Stimulated activated naive CD4-positive, alpha-beta T cell treated with Interleukin-2 at 50 U/mL for 16 hours (primary cell): ENCODE measurements at places on chromosomes 4 and X.

DNA sequence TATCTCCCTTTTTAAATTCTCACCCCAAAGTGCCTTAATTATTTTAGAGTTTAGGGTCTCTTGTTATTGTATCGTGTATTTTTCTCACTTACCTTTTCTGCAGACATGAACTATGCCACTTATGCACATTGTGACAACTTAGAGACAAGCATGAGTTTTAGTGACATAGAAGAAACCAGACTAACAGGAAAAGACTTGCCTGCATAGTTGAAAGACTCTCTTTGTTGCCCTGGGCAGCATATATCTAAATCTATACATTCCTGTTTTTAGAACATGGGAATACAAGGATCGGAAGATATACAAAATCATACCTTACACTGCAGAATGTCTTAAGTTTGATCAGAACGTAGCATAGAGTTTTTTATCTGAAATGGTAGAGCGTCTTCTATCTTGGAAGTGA, 45.1 kb upstream of the ANKRD17 start:
- no peak for DNase-seq

GRCh38 chr4:113761620-113762185, at the start of gene CAMK2D:
TSS of gene CAMK2D (minus strand) at chr4:113761738. CDS start at chr4:113761068, 670 bp downstream.
- peak; percentile 87 for DNase-seq

- peak; percentile 79 for DNase-seq
Observed at GRCh38 chrX:10110984-10111363, 45.8 kb upstream of the CLCN4 start.

- no peak for DNase-seq
Observed at GRCh38 chr4:12724510-12724909, 759.6 kb downstream of the RAB28 start.

DNA sequence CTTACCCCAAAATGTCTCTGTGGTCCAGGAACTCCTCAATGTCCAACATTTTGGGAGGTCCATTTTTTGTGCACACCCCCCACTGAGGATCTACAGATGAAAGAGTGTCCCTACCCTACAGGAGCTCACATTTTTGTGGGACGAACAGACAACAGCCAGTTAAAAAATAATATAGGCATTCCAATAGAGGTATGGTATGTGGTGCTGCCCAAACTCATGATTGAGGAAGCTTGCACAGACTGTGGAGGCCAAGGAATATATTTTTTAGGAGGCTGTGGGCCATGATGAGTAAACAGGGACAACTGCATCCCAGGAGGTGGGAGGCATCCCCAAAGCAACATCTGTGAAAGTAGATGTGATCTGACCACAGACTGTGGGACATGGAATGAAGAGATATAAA, 181.0 kb upstream of the HCCS start:
- no peak for DNase-seq

GRCh38 chr4:173651651-173652282, 121.7 kb upstream of the HAND2 start:
- no peak for DNase-seq

GRCh38 chr4:128727658-128728057, 81.8 kb upstream of the JADE1 start:
- no peak for DNase-seq

GRCh38 chrX:37753384-37753783, 26.5 kb upstream of the CYBB start:
- DNase-seq, result no peak

DNA sequence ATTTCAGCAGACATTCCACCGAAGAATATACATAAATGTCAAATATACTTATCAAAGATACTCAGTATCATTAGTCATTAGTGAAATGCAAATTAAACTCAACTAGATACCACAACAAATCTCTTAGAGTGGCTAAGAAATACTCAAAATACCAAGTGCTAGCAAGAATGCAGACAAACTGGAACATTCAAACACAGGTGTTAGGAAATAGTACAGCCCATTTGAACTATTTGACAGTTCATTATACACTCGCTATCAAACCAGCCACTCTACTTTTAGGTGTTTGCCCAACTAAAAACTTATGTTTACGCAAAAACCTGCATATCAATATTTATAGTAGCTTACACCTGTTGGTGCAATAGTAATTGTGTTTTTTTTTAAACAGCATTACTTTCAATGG, 8.8 kb downstream of the ADAM29 start:
- no peak for DNase-seq

DNA sequence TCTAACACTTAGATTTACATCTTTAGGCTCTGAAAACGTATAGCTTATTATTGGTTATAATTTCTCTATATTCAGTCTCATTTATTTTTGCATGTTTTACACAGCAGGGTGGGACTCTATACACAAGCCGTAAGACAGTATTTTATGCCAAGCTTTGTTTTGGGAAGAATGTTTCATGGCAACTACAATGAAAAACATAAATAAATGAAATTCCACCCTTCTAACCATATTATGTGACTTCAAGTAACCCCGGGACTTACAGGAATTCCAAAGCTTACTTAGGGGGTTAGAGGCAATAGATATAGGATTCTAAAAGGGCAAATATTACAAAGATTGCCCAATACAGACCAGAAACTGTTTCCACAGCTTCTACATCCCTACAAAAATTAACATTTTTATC, 370.9 kb downstream of the PRR32 start:
- no peak for DNase-seq

GRCh38 chrX:148146121-148146520, 165.0 kb downstream of the FMR1NB start:
- DNase-seq, result no peak

DNA sequence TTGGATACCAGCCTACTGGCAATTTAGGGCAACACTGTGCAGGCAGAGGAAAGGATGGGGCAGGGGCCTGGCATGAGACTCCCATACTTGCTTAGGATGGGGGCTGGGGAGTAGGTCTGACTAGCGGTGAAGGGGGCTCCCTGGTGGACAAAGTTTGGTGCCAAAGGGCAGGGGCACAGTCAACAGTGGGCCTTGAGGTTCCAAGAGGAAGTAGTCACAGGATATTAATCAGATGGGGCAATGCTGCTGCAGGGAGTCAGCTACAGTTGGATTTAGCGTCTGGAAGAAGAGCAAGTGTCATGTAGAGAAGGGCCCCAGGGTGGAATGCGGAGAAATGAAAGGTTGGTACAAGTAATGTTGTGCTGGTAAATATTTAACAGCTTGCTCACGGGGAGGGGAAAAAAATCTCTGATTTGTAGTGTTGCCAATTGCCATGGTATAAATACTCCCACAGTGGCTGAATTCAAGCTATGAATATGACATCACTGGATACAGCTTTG, 139.4 kb downstream of the PJA1 start:
- DNase-seq, result no peak

- DNase-seq, result no peak
Observed at GRCh38 chr4:185359767-185360446, 35.8 kb downstream of the LRP2BP start.

DNA sequence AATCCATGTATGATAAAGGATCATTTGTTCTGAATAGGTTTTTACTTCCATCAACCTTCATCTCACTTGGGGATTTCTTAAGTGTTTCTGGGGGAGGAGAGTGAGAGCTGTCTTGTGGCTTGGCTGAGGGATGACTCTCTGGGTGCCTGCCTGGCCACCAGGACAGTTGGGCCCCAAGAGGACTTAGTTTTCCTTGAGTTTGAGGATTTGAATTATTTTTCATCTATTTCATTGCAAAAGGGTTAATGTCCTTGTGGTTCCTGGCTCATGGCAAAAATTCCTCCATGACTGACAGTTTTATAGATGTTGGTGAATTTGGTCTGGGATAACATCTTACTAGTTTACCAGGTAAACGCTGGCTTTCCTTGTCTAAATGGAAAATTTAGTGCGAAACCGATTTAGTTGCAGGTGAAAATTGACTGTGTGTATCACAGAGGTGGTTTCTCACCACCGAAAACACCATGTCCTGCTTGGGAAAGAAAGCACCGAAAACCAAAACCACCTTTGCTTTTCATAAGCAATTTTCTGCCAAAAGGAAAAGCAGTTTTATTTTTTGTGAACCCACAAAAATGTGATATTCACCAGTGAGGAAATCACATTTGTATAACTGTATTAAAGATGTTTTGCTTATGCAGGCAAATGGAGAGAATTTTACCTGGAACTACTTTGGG, 331.3 kb upstream of the SFRP2 start:
- DNase-seq, result no peak

DNA sequence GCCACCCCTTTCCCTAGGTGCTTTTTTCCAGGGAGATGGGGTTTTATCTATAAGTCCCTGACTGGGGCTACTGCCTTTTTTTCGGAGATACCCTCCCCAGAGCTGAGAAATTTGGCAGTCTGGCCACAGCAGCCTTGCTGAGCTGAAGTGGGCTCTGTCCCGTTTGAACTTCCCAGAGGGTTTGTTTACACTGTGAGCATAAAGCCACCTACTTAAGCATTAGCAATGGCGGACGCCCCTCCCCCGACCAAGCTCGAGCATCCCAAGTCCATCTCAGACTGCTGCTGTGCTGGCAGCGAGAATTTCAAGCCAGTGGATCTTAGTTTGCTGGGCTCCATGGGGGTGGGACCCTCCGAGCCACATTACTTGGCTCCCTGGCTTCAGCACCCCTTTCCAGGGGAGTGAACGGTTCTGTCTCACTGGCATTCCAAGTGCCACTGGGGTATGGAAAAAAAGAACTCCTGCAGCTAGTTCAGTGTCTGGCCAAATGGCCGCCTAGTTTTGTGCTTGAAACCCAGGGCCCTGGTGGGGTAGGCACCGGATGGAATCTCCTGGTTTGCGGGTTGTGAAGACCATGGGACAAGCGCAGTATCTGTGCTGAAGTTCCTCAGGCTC, 456.4 kb upstream of the HTR2C start:
- DNase-seq, result no peak

GRCh38 chr4:143353797-143354196, 17.1 kb downstream of the GAB1 start:
- no peak for DNase-seq

DNA sequence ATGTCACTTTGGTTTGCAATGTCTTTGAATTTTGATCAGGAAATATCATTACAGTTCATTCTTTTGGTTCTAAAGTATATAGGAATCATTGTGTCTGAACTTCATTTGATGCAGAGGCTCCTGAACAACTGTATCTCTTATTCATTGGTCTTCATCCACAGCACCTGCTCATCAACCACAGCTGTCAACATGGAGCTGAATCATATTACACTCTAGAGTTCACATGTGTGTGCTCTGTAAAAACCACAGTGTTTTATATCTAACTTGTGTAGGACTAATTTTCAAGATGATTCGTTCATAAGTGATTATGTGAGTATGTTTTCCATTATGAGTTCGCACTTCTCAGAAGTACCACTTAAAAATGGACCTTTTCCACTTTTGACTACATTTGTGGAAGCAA, 643.3 kb upstream of the FAM241A start:
- DNase-seq, result no peak

DNA sequence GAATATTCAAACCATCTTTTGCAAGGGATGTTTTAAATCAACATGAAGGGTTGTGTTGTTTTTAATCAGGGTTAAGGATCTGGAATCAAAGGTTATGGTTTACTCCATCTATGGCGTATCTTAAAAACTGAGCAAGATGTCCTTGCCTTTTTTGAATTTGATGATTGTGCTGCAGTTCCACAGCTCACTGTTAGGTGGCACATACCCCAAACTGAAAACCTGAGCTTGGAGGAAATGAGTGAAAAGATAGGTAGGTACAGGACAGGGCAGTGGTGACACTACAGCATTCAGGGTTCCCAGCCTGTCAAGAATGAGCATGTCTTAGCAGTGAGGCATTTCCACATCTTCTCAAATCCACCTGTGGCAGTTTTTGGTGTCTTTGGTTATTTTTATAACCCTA, 13.1 kb upstream of the EOLA1 start:
- DNase-seq, result peak; percentile 4

GRCh38 chrX:22249371-22249770, 23.3 kb upstream of the CBLL2 start:
- no peak for DNase-seq

GRCh38 chr4:20331642-20332041, 79.9 kb downstream of the SLIT2 start:
- no peak for DNase-seq

- DNase-seq, result no peak
Observed at GRCh38 chr4:93776386-93777080, 52.0 kb upstream of the ATOH1 start.
